ENCODE measurements at places on chromosomes 6 and 20.

GRCh38 chr6:84681693-84682326 lies 82.6 kb downstream of the TBX18 start:
- DNase-seq = no peak

GRCh38 chr6:64717281-64717680 lies 989.7 kb downstream of the EYS start:
- no peak for DNase-seq

DNA sequence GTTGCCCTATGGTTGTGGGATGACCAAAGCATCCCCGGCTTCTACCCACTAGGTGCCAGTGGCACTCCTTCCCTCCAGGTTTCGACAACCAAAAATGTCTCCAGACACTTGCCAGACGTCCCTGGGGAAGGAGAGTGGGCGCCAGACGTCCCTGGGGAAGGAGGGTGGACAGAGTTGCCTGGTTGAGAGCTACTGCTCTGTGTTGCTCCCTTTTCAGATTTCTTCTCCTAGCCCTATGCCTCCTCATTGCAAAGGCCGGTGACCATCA lies 13.1 kb downstream of the LRRC73 start:
- no peak for DNase-seq

- no peak for DNase-seq
Observed at GRCh38 chr6:55853008-55854001, 22.1 kb downstream of the BMP5 start.

GRCh38 chr20:51457533-51457932 lies 85.0 kb downstream of the NFATC2 start:
- DNase-seq = no peak

DNA sequence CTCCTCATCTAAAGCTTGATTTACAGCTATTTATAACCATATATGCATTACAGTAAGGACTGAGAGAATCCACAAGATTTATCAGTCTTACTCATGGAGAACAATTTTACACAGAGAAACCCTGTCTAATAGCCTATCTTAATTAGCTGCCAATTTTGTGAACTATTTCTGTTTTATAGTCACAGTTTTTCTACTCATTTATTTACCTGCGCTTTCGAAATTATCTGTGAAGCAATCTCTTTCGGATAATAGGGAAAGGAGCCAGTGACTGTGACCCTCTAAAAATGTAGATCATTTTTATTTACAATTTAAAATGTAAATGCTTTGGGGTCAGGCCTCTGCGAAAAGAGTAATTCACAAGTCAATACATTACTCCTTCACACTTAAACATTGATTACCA lies 98.1 kb downstream of the TSHZ2 start:
- DNase-seq = no peak

- no peak for DNase-seq
Observed at GRCh38 chr20:61753316-61753942, 312.3 kb downstream of the TAF4 start.

DNA sequence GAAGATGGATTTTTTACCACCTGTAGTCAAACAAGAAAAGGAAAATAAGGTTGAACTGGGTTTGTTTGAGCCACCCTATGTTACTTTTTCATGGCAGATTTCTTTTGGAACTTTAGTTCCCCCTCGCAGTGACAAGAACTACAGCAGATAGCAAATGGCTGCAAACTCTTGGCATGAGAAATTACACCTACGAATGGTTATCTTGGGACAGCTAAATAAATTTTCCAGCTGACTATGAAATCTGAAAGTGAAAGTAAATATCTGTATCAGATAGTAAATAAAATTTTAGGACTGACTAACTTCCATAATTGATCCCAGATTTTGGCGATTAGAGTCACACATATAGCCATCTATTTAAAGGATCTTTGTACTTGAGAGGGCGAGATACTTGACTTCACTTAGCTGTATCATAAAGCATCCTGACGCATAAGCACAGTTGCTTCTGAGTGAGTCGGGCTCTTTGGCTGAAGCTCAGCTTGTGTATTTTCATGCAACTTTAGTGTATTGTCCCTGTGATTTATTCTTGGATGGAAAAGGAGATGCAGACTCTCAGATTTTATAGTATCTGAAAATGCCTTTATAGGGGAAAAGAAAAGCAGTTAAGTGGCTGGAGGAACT lies 125.3 kb upstream of the B3GAT2 start:
- no peak for DNase-seq

DNA sequence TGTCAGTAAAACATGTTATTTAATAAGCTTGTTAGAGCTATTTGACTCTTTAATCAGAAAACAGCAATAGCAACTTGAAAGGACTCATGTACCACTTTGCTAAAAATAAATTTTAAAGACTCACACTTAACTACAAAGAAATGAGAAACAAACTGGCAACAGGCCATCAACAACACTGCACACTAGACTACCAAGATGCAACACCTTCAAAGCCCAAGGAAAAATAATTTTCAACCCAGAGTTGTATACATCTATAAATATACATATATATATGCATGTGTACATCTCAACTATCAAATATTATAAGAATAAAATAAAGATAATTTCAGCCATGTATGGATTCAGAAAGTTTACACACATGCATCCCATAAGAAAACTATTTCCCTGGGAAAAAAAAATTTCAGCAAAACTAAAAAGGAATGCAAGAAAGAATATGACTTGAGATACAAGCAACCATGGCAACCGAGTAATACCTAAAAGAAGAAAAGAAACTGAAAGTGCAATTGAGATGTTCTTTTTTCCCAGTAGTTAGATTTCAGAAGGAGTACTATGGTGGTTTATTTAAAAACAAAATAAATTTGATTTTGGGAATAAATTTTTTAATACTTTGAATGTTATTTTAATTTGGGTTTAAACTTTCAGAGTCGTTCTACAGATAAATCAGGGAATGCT lies 303.8 kb downstream of the UBE3D start:
- DNase-seq = no peak

DNA sequence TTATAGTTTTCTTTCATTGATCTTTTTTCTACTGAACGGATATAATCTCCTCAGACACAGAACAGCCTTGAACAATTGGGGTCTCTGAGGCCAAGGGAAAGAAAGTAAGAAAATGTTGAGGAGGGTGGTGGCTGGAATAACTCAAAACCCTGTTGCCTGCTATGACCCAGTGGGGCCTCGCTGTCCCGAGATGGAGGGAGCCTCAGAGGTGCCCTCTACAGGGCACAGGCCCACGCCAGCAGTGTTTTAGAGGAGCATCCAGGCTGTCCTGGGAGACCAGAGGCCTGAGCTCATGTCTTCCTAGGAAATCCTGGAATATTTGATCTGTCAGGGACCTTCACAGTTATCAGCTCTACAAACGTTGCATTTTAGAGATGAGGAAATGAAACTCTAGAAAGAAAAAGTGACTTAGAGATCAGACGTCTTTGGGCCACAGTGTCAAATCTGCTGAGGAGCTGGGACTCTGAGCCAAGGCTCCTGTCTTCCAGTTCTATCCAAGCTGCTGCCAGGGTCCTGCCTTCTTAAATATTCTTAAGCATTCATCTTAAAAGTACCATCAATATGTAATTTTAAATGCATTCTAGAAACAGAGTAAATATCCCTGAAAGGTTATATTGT lies 26.3 kb downstream of the ALDH5A1 start:
- DNase-seq = peak; percentile 8

DNA sequence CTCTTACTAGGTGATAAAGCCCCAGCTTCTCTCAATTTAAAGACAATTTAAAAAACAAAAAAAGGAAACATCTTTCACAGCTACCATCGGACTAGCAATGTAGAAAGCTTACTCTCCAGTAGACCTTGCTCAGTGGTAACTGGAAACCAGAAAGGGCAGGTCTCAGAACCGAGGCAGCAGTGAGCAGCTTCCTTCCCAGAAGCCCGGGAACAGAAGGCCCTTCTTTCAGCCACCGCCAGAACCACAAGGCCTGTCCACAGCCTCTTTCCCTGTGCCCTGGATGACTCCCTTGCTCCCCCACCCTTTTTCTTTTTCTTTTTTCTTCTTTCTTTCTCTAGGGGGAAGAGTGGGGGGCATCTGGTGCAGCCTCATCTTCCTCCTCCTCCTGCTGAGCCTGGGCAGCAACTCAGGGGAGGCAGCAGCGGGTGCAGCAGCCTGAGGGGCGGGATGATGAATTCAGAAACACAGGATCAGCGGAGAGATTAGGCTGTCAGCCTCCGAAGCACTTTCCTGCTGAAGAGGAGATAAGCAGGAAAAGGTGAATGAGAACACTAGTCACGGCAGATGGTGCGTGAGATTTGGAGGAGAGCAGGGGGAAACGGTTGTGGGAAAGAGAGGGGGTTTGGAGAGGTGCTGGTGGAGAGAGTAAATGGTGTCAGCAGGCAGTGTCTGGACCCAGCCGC lies 158.5 kb downstream of the ID4 start:
- DNase-seq = no peak

GRCh38 chr6:160692369-160692959 lies 9.6 kb upstream of the PLG start:
- DNase-seq = no peak

- DNase-seq = no peak
Observed at GRCh38 chr6:170127151-170127550, 163.7 kb downstream of the DLL1 start.

DNA sequence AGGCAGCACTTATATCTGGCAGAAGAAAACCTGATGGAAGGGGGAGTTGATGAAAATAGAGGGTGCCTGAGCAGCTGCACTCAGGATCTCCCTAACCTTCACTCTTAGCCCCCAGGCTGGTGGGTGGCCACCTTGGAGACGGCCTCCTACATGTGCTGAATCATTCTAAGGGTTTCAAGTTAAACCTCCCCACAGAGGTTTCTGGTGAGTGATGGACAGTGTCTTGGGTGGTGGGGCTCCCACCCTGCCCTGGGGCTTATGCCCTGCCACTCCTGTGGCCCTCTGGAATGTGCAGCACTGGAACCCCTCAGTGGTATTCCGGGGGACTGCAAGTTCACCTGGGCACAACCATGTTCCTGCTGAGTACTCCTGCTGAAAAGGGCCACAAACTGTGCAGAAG lies 357.2 kb downstream of the CD83 start:
- DNase-seq = no peak

- DNase-seq = no peak
Observed at GRCh38 chr6:114558153-114558552, 215.3 kb upstream of the HS3ST5 start.

GRCh38 chr20:44583157-44583556 lies 778 bp downstream of the PKIG start:
- DNase-seq = no peak

- no peak for DNase-seq
Observed at GRCh38 chr20:40583205-40583604, 105.8 kb downstream of the MAFB start.

DNA sequence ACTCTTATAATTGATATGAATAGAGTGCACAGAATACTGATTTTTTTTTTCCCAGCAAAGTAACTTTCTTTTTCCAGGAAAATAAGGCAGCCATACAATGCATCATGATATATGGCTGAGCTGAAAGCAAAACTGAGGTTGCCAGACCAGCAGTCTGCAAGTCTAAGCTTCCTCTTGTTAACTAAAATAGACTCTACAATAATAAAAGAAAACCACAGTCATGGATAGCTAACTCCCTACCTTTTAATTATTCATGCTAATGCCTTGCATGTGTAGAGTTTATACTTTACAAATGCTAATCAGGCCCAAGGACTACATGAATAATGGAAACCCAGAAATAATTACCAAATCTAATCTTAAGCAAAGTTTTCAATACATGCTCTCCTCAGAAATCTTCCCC lies 47.4 kb downstream of the MAP7 start:
- DNase-seq = no peak

GRCh38 chr6:43303751-43304331 lies 4.8 kb downstream of the CRIP3 start:
- DNase-seq = peak; percentile 29

DNA sequence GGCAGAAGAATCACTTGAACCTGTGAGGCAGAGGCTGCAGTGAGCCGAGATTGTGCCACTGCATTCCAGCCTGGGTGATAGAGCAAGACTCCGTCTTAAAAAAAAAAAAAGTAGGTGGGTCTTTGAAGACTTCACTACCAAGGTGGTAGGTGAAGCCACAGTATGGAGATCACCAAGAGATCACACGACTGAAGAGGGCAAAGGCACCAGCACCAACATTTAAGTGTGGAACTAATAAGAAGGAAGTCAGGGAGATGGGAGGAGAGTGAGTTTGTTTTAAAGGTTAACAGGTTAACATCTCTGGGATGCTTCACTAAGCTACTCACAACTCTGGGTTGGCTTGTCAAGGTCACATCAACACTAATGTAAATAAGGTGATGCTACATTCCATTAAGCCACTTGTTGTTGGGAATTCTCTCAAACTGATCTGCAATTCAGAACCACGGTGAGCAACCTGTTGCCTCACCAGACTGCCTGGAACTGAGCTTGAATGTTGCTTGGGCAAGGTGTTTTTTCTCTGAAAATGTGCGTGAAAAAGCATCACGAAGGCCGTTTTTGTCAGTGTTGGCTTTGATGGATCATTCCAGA lies 48.7 kb downstream of the KCTD20 start:
- DNase-seq = no peak

DNA sequence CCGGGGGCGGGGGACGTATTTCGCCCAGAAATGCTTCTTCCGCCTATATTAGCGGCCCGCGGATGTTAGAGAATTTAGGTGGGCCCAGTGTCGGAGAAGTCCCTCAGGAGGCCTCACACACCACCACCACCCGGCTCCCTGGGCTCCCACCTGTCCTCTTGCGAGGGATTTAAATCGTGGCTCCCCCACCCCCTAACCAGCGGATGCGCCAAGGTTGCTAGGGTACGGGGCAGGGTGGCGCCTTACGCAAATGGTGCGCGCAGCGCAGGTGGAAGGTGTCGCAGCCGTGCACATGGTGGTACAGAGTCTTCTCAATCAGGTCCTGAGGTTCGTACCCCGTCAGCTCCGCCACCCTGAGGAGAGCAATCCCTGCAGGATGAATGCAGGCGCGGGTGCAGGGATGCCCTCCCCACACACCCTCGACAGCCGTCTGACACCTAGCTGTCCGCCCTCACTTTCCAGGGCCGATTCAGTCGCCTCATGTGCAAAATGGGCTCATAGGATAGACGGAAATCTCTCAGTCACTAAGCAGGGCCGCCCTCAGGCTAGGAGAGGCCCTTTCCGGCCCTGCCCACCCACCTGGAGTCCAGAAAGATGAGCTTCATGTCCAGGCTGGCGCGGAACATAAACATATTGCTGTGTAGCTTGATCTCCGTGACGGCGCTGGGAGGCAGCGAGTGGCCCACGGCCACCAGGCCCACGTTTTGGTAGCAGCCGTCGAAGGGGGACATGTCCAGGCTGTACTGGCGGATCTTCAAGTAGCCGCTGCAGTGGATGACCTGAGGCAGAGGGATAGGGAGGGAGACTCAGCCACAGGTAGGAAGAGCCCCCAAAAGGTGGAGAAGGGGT lies 16.6 kb downstream of the SIM1 start:
- DNase-seq = no peak

GRCh38 chr20:1337441-1337840 lies 8.5 kb upstream of the SDCBP2 start:
- no peak for DNase-seq

DNA sequence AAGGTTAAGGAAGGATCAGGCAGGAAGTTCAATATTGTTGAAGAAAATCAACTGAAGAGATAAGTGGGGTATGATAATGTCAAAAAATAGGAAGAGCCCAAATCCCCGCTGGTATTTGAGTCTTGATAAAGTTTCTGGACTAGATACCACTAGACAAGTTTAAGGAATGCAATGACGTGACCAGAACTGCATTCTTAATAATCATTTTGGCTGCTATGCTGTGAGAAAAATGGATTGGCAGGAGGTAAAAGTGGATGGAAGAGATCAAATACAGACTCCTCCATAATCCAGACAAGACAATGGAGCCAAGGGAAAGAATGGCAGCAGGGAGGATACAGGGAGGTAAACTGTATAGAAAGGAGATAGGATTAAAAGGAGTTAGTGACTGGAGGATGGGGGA lies 128.2 kb downstream of the COL12A1 start:
- DNase-seq = no peak

- no peak for DNase-seq
Observed at GRCh38 chr6:170277893-170278742, 12.8 kb downstream of the DLL1 start.

GRCh38 chr6:3803627-3804468 lies 45.3 kb upstream of the FAM50B start:
- no peak for DNase-seq

Measured in cerebellum (tissue), 4 donors.